Activated gamma-delta T cell treated with anti-CD3 and anti-CD28 coated beads, Interleukin-2, amount 50 U/mL, for 16 hours (primary cell): ENCODE measurements at places on chromosomes 3 and 15.
A peak's percentile ranks its signal among the peaks of the same experiment; 100 is the strongest.

DNA sequence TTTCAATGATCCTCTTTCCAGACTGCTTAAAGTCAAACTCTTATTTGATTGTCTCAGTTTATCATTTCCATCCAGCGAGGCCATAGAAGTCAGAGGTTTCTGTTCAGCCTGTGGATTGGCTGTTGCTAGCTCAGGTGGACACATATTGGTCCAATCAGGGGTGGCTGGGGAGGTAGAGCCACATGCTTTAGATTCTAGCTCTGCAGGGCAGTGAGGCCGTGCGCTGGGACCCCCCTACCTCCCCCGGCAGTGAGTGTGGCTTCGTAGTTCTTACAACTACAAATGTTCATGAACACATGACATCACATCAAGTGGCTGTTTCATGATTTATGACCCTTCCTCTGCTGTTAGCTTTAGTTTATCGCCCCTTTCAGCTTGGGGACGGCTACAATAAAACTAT is 18.0 kb downstream of the APOD start:
- no peak for DNase-seq

GRCh38 chr3:174116421-174116820 is 718.9 kb downstream of the NLGN1 start:
- no peak for DNase-seq

DNA sequence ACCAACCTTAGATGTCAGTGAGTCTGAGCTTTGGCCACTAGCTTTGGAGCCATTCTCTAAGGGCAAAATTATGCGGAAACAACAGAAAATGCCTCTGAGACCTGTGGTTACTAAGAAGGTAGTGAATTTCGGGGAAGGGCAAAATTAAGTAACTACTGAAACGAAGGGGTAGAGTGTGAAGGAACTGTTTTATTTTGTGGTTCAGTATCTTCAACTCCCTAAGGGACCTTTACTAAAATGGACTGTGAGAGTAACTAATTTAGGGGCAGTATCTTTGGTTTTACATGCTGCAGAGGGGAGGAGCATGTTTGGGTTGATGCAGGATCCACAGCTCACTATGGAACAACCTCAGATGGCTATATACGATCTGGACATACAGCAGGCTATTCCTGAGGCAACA is 8.0 kb upstream of the ALG1L2 start:
- no peak for DNase-seq

- DNase-seq: no peak
These were observed 259.1 kb downstream of the OPA1 start for GRCh38 chr3:193851941-193852674.

DNA sequence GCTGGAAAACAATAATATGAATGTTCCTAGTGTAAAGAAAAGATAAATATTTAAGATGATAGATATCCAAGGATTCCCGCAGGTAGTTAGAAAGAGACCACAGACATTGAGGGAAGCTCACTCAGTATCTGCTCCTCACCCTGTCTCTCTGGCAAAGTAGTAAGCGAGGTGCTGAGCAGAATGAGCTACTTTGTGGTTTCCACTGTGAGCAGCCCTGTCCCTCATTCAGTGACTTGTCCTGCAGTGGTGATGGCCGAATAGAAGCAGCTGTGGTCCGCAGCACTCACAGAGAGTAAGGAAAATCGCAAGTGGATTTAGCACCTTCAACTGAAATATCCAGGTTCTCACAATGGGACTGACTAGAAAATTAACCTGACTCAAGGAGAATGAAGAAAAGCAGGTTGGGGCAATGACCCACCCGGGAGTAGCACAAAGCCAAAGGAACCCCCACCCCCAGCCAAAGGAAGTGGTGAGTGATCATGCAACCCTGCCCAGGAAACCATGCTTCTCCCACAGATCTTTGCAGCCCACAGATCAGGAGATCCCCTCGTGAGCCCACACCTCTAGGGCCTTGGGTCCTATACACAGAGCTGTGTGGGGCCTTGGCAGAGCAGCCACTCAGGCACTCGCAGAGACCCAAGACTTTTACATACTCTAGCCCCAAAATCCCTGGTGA is 21.8 kb upstream of the SLC25A38 start:
- peak; percentile 50 for DNase-seq

GRCh38 chr3:195883160-195883559 is 25.2 kb downstream of the TNK2 start:
- DNase-seq: no peak

- no peak for DNase-seq
These were observed 79.0 kb downstream of the MYLK start for GRCh38 chr3:123805101-123805500.

- DNase-seq: no peak
These were observed 119.4 kb downstream of the IQCH start for GRCh38 chr15:67373971-67374370.

DNA sequence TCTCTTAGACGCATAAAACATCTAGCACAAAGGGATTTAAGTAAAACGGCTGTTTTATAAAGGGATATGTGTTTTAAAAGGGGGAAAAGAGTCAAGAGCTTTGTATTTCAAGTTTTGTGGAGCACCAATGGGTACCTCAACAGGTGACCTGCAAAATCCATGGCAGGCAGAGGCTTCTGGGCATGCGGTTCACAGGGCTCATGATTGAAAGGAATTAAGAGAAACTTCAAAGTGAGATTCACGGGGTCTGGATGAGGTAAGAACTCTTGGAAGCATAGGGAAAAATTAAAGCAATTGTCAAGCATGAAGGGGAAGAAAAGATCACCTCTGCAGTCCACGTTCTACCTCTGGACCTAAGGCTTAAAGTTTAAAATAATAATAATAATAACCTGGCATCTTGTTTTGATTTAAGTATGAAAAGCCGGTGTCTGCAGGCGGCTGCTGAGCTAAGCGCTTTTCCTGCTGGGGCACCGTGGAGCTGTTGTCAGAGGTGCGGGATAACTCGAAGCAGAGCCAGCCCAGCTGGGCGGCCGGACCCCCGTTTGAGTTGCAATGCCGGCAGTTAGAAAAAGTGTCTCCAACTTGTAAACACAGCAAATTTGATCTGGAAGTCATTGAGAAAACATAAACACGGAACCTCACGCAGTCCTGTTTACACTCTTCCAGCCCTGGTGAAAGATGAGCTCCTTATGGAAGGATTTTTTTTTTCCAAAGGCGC is 40.5 kb downstream of the HES1 start:
- no peak for DNase-seq

DNA sequence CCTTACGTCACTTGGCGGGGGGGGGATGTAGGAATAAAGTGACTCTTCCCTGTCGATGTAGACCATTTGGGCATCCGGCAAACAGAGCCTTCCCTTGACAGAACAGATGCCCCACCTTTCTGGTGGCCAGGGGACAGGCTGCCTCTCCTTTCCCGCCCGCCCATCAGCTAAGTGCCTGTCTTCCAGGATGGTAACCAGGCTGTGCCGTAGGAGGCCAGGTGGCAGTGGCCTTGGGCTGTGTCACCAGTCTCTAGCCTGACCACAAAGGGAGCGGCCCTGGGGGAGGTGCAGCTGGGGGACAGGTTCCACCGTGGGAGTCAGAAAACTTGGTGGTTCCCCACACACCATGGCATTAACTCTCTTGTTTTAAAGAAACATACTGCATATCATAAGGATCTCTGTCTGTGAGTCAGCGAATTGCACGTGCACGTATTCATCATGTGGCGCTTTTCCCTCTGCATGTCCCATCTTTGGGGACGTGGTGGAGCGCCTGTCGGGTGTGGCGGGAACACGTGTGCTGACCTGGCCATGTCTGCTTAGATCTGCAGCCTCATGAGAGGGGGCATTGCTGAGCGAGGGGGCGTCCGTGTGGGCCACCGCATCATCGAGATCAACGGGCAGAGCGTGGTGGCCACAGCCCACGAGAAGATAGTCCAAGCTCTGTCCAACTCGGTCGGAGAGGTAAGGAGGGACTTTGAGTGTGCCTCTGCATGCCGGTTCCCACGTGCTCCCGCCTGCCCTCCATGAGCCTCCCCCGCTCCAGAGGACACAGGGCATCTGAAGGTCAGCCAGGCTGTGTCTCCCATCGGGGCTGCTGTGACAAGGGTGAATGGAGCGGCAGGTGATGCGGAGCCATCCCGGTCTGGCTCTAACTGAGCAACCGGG is 156.0 kb downstream of the NSMCE3 start:
- no peak for DNase-seq

DNA sequence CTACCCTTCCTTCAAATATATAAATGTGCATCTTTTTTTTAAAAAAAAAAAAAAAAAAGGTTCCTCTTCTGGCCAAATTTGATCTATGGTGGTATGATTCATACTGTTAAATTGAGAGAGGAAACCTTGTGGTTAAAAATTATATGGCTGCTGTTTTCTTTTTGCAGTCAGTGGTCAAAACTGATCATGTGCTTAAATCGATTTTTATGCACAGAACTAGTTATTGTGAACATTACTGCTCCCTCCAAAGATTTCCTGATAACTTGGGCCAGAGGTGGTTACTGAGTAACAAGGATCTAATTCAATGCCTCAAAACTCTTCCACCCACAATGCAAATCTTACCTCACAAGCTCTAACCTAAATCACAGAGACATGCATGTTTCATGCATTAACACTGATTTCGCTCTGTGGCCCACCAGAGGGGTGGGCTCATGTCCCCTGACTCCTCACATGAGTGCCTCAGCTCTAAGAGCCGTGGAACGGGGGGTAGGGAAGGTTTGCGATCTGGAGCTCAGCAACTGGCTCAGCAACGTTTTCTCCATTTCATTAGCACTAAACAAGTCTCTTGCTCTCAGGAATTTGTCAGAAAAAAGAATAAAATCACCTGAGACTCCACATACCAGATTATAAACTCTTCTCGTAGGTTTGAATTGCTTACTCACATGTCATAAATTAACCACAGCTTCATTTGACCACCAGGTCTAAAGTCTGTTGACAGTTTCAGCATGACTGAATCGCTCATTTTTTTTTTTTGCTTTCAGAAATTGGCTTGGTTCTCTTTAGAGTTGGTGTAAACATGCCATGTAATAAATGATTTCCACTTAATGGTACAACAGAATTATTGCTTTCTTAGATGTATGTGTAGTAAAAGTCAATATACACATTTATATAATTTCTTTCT is 280.4 kb downstream of the CD47 start:
- DNase-seq: no peak

GRCh38 chr15:91284758-91285466 is 184.9 kb downstream of the SV2B start:
- no peak for DNase-seq

DNA sequence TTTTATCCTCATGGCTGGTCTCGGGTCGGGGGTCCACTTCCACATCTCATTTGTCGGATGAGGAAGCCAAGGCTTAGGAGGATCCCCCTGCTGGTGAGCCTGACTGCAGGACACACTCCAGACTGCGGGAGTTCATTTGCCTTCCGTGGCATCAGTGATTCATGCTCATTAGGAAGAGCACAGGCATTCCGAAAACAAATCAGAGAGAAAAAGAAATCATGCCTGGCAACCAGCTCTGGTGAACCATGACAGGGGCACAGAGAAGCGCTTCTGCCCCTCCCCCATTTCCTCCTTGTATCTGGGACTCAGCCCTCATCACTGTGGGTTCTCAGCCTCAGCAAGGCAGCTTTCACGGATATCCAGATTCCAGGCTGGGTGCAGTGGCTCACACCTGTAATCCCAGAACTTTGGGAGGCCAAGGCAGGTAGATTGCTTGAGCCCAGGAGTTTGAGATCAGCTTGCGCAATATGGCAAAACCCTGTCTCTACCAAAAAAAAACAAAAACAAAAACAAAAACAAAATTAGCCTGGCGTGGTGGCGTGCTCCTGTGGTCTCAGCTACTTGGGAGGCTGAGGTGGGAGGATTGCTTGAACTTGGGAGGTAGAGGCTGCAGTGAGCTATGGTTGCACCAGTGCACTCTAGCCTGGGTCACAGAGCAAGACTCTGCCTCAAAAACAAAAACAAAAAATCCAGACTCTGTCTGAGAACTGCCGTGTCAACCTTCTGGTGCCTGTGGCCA is 28.4 kb downstream of the IRAK2 start:
- DNase-seq: no peak

- no peak for DNase-seq
These were observed 175.4 kb downstream of the SQOR start for GRCh38 chr15:45810201-45810600.

- no peak for DNase-seq
These were observed 36.0 kb downstream of the MNS1 start for GRCh38 chr15:56428821-56429458.

DNA sequence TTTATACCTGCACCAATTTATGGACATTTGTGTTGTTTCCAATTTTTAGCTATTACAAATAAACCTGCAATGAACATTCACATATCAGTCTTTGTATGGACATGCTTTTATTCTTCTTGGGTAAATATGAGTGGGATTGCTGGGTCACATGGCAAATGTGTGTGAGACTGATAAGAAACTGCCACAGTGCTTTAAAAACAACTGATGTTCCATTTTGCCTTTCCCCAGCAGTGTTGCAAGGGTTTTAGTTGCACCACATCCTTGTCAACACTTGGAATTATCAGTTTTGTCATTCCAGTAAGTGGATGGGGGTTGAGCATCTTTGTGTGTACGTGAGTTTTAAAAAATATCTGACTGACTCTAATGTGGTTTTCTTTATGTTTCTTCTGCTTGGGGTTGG is 191.2 kb downstream of the PLCL2 start:
- DNase-seq: no peak

DNA sequence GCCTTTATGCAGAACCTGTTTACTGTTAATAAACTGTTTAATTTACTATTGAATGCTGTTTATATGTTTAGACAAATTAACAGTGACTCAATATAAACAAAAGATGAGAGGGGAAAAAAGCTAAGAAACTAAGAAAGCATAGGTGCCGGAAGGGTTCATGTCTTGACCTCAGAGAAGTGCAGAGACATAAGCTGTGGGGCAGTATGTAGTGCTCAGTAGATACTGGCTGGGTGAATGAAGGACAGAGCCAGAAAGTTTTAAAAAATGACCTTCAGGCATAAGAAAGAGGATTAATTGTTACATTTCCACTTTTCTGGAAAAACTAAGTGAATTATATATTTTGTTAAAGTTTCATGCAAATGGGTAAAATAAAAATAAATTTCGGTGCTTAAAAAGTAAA is 14.2 kb downstream of the SERPINI1 start:
- DNase-seq: no peak

- DNase-seq: no peak
These were observed 5.9 kb downstream of the CAMK2N2 start for GRCh38 chr3:184255291-184256039.

- peak; percentile 18 for DNase-seq
These were observed 1.4 kb downstream of the ATOSA start for GRCh38 chr15:52677593-52678467.

DNA sequence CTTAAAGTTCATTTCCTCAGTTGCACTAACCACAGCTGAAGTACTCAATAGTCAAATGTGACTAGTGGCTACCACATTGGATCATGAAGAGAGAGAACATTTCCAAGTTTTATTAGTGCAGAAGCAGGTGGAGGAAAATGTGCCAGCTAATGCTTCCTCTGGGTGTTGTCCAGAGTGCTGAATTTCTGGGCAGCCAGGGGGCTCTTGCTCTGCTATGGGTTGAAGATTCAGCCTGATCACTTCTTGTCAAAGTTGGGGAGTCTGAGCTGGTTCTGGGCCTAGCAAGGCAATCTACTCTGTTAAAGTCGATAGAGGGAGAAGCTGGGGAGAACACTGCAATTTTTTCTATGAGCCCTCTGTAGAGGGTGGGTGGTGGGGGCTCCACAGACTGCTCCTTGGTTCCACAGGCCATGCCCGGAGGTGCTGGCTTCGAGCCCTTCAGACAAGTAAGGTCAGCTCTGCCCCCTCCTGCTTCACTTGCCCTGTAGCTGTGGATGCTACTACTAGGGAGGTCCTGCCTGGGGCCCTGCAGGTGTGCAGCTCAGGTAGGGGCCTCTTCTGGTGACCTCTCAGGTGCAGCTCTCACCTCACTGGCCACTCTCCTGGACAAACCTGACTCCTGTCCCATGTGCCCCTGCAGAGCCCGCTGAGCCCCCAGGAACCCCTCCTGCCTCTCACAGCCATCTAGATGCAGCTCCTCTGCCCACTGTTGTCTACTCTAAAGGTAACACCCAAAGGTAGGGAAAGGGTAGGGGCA is 8.2 kb downstream of the ALG3 start:
- DNase-seq: no peak

GRCh38 chr3:126473292-126474168 is 2.2 kb downstream of the ZXDC start:
- no peak for DNase-seq
